ENCODE measurements at places on chromosomes 12 and 14.

GRCh38 chr14:106459971-106460730 is 933.8 kb downstream of the TMEM121 start:
- peak; percentile 63 for DNase-seq

DNA sequence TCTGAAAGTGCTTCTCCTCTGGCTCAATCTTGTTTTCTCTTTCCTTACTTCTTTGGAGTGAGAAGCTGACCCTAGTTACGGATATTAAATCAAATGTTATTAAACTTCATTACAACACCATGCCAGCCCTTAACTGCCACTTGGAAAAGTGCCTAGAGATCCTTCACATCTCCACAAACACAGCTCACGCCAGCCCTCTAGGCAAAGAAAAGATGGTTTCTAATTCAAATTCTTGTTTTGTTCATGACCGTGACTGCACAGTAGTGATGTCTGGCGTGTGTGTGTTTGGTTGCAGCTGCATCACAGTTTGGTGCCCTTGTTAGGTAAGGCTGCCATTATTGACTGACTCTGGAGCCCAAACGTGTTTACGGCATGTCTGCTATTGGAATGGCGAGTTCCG is 113.0 kb downstream of the BEGAIN start:
- no peak for DNase-seq

DNA sequence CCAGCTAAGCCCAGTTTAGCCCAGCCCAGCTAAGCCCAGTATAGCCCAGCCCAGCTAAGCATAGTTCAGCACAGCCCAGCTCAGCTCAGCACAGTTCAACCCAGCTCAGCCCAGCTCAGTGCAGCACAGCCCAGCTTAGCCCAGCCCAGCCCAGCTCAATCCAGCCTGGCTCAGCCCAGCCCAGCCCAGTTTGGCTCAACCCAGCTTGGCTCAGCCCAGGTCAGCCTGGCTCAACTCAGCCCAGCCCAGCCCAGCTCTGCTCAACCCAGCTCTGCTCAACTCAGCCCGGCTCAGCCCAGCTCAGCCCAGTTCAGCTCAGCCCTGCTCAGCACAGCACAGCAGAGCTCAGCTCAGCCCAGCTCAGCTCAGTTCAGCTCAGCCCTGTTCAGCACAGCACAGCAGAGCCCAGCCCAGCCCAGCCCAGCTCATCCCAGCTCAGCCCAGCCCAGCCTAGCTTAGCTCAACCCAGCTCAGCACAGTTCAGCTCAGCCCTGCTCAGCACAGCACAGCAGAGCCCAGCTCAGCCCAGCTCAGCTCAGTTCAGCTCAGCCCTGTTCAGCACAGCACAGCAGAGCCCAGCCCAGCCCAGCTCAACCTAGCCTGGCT is 330.9 kb downstream of the TMEM121 start:
- DNase-seq = no peak

GRCh38 chr12:76123259-76124212 is 39.1 kb upstream of the NAP1L1 start:
- DNase-seq = no peak

DNA sequence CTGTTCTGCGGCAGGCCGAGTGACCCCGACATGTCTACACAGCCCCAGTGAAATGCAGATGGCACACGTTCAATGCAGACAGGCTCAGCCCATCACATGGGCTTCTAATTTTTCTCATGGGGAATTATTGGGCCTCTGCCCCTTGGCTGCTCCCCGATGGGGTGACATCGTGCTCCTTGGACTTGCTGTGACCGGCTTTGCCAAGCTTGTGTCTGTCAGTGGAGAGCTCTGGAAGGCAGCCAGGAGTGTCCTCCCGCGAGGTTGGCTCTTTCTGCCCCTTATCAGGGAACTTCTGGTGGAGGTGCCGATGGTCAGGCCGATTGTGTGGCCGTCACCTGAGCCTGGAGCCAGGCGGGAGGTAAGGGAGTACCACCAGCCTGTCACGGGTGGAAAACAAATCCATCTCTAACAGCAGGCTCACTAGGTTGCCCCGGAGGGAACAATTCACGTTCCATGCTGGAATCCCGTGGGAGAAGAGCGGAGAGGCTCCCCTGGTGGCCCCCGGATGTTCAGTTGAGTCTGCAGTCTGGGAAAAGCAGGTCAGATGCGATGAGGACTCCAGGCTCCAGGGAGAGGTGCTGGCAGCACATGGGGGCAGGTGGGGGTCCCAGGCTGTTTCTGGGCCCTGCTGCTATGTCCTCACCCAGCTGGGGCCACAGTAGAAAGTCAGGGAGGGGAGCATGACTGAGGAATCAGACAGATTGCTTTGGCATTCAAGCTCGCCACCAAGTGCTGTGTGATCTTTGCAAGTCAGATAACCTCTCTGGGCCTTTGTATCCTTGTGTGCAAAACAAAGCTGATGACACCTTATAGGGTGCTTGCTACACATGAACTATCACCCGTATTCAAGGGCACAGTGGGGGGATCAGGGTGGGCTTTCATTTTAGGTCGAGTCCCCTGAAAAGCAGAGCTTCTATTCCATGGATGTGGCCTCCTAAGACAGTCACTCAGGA is 43.2 kb upstream of the EML1 start:
- no peak for DNase-seq

DNA sequence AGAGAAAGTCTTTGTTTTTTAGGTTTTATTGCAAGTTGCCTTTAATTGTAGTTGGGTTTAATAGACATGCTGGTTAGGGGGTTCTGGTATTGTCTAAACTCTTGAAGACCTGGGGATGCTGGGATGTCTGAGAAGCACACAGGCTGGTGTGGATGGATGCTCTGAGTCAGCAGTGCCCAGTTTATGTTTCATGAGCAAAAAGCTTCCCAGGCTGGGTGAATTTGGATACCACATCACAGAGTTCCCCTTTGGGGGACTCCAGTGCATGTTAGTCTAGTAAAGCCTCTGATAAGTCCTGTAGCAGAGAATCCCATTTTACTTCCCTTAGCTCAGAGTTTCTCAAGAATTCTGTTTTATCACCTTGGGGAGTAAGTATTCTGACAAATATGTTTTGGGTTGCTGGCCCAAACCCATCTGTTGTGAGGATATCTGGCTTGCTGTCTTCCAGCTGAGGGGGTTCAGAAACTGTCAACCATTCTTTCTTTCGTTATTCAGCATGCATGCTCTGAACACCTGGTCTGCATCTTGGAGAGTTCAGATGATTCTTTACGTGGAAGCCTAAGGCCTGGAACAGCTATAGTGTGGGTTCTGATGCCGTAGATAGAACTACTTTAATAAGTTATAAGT is 509.1 kb downstream of the VRK1 start:
- peak; percentile 15 for DNase-seq

DNA sequence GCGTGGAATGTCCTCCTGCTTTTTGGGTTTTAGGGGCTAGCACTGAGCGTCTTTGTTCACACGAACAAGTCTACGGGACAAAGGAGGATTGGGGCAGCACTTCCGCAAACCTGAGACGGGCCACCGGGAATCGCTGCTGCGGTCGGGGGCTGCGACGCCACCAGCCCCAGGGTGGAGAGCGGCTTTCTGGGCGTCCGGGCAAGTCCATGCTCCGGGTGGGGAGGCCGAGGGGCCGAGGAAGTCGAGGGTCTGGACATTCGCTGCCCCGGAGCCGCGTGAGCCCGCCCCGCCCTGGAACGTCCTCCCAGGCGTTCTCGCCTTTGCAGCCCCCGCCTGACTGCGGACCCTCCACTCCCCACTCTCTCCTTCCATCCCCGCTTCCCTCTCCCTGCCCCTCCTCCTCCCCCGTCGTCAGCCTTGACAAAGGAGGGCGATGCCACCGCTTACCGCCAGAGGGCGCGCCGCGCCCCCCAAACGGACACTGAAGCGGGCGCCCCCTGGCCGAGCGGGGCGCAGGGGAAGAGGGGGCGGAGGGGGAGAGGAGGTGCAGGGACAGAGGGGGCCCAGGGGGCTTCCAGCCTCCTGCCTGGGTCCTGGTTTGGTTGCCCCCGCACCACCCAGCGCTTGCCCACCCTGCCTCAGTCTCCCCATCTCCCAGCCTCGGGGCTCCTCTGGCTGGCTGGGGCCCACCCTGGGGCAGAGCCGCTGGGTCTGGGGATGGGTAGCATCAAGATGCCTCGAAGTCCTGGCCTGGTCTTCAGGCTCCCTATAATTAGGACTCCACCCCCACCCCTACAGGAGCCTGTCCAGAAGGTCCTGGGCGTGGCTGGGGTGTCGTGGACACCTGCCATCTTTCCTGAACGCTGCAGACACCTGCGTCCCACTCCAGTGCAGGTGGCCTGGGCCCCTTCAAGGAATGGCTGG is 39.1 kb upstream of the INF2 start:
- peak; percentile 53 for DNase-seq

- no peak for DNase-seq
These were observed 169.5 kb upstream of the FOXN3 start for GRCh38 chr14:89586258-89587135.

GRCh38 chr14:88821888-88822287 is 2.6 kb upstream of the TTC8 start:
- no peak for DNase-seq

GRCh38 chr12:132218915-132219314 is 74.7 kb downstream of the NOC4L start:
- DNase-seq = no peak

- DNase-seq = no peak
These were observed 39.1 kb downstream of the NT5DC3 start for GRCh38 chr12:103801709-103802585.

Measured in stimulated activated CD4-positive, alpha-beta T cell treated with anti-CD3 and anti-CD28 coated beads, Interleukin-1b, Interleukin-23, amount 100 ng/mL, for 48 hours (primary cell).